ENCODE measurements at places on chromosomes 12 and 14.

DNA sequence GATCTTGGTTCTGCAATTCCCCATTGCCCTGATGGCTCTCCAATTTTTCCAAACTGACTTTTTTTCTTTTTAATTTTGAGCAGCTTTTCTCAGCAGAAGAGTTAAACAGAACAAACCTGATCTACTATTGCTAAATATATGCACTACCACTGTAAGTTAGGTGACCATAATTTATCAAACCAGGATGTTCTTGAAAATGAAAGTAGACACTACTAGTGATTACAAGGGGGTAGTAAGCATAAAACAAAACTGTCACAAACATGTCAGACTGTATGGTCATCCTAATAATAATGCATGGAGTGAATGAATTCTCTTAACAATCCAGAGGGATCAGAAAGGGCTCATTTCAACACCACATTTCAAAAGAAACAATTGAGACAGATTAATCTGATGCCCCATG, 183.0 kb upstream of the FOXN3 start:
- DNase-seq: no peak

DNA sequence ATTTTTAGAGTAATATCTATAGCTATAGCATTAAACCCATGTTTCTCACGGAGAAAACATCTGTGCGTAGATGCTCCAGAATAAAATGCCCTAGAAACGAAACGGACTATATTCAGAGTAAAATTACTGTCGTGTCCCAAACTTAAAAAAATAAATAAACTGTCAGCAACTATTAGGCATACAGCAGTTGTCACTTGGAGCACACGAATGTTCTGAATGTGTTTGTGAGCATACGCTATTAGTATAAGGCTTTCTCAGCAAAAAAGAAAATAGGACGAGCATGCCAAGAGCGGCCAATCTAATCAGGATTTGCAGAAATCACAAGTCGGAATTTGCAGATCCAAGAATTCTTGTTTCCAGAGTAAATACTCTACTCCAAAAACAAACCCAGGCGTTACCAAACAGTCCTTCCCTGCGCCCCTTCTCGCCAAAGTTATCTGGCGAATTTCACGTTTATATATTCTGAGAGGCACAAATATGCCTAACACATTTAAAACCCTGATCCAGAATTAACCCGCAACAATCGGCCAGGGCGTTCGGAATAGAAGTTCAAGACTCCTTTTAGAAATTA, 836 bp downstream of the PTPN21 start:
- no peak for DNase-seq

DNA sequence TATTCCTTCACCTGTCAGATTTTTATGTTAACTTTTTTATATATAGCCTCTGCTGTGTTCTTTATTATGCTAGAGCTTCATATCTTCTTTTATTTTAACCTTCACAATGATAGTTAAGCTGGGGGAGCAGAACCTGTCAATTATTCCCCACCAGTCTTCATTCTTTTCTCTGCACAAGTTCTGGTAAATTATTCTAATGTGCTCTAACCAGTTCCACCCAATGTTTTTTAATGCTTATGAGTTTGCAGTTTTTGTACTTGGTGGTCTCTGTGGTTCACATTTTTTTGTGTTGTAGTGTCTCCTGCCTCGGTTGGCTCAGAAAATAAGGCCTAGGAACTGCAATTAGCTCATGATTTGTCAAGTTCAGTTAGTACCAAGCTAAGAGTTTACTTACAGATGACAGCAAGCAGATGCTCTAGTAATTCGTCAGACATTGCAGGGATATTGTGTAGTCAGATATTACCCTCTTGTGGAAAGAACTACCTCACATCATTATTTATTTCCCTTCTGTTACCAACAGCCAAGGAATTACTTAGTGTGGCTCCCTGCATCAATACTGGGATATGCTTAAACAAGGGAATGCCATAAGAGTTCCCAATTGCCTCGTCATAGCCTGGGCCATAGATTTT, 14.5 kb downstream of the DYRK2 start:
- no peak for DNase-seq

GRCh38 chr14:28776482-28777266, 10.1 kb downstream of the FOXG1 start:
- DNase-seq: no peak

GRCh38 chr14:55624913-55625312, 44.9 kb downstream of the KTN1 start:
- DNase-seq: no peak

DNA sequence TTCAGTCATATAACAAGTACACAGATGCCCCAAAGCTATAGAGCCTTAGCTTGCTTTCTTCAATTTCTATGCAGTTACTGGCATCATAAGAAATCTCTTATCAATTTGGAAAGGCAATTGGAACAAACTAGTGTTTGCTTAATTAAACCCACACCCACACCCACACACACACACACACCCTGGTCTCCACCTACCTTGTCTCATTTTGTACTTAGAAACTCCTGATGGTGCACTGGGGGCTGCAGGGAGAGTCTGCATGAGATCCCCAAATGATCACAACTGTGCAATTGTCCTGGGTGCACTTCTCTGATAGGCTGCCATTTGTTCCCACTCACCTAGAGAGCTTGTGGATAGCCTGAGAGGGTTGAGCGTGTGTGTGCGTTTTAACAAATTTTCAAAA, 40.5 kb upstream of the PTCSC3 start:
- DNase-seq: no peak

- DNase-seq: no peak
Measured at GRCh38 chr12:32489070-32489469, 89.7 kb downstream of the FGD4 start.

DNA sequence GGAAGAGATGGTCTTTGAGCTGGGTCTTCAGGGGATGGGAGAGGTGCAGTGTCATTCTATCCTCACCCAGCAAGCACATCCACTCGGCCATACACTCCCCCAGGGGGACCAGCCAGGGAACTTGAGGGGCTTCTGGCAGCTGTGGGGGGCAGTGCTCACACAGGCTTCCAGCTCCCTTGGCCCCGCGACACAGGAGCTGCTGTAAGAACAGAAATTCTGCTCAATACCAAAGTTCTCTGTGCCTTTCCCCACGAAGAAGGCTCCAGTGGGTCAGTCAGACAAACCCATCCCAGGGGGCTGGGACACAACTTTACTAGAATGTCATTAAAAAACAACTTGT, 289.1 kb upstream of the RTL1 start:
- no peak for DNase-seq

GRCh38 chr12:98416845-98417244, 98.5 kb upstream of the TMPO start:
- DNase-seq: no peak

DNA sequence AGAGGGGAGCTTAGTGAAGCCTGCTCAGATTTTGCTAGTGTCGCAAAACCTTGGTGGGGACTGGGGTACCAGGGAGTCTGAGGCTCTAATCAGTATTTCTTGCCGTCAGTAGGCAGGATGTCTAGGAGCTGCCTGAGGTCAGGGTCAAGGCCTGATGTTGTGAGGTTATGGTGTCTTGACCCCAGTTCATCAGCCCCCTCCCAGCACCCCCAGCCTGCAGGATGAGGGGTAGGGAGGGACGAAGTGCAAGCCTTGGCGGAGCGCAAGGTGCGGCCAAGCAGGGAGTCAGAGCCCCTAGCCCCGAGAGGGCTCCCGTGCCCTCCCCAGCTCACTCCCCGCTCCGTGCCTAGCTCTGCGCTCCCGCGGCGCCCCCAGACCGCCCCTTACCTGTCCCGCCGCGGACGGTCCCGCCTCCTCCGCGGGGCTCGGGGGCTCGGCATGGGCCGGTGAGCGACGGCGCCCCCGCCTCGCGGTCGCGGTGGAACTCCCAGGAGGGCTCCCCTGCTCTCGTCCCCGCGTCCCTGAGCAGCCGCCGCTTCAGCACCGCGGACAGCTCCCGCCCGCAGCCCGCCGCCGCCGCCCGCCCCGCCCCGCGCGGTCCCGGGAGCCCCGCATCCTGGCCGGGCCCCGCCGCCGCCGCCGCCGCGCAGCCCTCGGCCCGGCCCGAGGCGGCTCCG, 347 bp downstream of the SYNDIG1L start:
- DNase-seq: no peak

- no peak for DNase-seq
Measured at GRCh38 chr14:56964895-56965294, 154.6 kb upstream of the OTX2 start.

- DNase-seq: no peak
Measured at GRCh38 chr12:79067977-79068376, 203.4 kb downstream of the SYT1 start.

DNA sequence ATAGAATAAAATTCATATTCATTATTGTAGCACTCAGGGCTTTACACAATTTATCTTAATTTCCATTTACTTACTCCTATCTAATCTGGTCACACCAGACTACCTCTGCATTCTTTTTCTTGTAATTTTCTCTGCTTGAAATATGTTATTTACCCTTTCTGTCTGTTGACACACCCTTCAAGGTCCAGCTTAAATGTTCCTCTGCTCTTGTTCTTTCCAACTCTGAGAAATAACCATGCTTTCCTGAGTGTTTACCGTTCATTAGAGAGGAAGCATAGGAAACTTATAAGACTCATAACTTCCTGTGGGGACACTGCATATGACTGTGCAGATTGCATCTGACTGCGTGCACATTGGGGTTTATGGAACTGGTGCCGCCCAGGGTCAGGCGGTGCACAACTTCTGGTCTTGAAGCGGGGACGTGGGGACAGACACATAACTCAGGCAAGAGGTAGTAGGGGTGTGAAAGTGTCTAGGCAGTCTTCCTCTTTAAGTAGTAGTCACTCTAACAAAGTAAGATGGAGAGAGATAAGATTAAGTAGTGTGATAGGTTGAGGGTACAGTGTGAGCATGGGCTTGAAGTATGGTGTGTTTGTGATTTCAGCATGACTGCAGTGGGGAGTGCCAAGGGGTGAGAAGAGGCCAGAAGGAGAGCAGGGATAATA, 42.6 kb upstream of the FOXJ2 start:
- no peak for DNase-seq

DNA sequence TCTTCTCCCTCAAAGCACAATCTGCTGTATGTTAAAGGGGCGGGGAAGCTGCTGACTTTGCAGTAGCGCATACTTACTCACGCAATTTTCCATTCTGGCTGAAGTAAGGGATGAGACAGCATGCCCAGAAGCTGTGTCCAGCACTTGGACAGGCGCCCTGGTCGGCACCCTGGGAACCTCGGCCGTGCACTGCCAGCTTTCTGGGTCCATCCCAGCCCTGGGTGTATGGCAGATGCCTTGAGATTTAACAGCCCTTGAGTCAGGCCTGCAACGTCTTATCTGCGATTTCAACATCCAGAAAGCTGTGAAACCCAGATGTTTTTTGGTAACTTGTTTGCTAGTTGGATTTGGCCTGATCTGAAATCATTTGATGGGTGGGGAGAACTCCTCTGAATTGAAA, 16.1 kb downstream of the EML1 start:
- DNase-seq: no peak

- no peak for DNase-seq
Measured at GRCh38 chr12:15787778-15788177, 1.4 kb downstream of the EPS8 start.

DNA sequence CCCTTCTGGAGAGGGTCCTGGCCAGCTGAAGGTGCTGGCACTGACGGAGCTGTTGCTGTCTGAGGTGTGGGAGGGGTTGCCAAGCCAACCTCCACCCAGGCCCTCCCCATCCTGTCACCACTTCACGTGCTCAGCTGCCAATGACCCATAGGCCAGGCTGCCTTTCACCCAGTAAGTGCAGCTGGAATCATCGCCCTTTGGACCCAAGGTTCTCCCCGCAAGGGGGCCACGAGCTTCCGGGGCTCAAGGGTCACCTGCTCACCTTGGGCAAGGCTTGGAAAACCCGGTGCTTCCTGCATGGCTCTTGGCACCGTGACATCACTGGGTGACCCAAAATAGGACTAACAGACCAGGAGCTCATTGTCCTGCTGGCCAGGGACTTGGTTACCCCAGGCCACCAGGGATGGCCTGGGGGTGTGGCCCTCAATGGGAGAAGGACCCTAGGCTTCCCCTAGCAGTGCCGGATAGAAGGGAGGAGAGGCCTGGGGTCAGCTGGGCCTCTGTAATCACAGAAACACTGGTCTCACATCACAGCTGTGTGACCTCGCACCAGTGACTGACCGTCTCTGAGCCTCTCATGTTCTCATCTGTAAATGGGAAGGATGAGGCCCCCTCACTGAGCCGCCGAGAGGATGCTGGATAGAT, 51.3 kb downstream of the CCDC85C start:
- no peak for DNase-seq

GRCh38 chr12:82149045-82149444, 209.1 kb downstream of the CCDC59 start:
- DNase-seq: no peak

GRCh38 chr14:103683139-103683538, 32.1 kb downstream of the XRCC3 start:
- no peak for DNase-seq

DNA sequence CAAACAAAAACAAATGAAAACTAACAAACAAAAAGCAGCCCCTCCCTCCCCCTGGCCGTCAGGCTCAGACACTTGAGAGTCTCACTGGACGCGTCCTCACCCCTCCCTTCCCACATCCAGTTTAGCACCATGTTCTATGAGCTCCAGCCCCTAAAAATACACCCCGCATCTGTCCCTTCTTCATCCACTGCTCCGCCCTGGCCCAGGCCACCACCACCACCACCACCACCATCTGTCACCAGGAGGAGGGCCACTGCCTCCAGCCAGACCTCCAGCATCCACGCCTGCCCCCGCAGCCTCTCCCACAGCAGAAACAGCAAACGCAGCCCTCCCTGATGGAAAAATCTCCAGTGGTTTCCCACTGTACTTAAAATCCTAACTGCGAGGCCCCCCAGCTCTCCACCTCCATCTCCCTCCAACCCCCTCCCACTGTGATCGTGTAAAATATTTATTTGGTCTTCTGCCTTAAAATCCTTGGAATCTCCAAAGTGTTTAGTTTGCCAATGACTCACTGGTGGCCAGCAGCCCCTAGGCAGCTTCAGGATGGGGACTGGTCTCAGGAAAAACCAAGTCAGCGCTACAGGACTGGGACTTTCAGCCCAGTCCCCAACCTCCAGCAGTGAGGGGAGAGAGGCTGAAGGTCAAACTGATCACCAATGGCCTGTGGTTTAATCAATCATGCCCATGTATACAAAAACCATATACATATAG, 95.1 kb downstream of the SCARB1 start:
- no peak for DNase-seq

GRCh38 chr14:22998329-22999012, 11.5 kb downstream of the C14orf93 start:
- no peak for DNase-seq

GRCh38 chr12:56377310-56377988, 14.8 kb upstream of the APOF start:
- DNase-seq: no peak

- DNase-seq: no peak
Measured at GRCh38 chr12:104263580-104264358, 39.8 kb upstream of the EID3 start.

GRCh38 chr12:24478254-24478653, 470.6 kb downstream of the BCAT1 start:
- no peak for DNase-seq
